PC-3 (cell line): ENCODE measurements at places on chromosomes 11 and 22. TPM values are rescaled to one million over a fixed set of nuclear protein-coding genes. Genes with fewer than 3 reads are reported as not detected.

The OR2AT4 gene
- not detected in 2 replicates for total RNA-seq

The DCDC1 gene
- total RNA-seq: 0.75 TPM in 1 of 2 replicates, not detected in the other

DNA sequence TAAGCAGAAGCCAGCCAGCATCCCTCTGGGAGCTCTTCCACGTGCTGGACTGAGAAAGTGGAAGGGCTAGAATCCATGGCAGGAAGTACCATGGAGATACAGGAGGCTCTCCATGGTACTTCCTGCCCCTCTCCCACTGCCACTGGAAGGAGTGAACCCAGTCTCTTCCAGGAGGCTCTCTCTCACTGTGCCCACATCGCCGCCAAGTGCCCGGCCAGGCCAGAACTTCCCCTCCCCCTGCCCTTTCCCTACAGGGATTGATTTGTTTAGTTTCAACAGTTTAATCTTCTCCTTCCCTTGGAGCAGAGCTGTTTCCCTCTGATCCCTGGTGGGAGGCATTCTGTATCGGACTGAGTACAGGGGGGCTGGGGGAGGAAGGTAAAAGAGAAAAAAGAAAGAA is 133.6 kb downstream of the DSCAML1 start:
- H3K27me3 ChIP-seq: peaks cover 100% of the 10 kb centered on the region
- no peak for DNase-seq

- peak; percentile 60 for DNase-seq
- H3K4me3 ChIP-seq: peak overlapping the region; percentile 42; the same call in 1 of the 2 replicates
- H3K27me3 ChIP-seq: no peaks in the 10 kb centered on the region
- H3K4me1 ChIP-seq: peaks cover 17% of the 10 kb centered on the region
- no peak overlapping the region for H3K27ac ChIP-seq
- H3K36me3 ChIP-seq: no peaks in the 10 kb centered on the region
These were observed 69.7 kb upstream of the BMAL1 start for GRCh38 chr11:13207665-13208594.

GRCh38 chr22:23826510-23827350 is 12.1 kb downstream of the DERL3 start:
- H3K36me3 ChIP-seq: peaks cover 10% of the 10 kb centered on the region; the same call in 1 of the 2 replicates
- DNase-seq: no peak
- no peak overlapping the region for H3K4me3 ChIP-seq

DNA sequence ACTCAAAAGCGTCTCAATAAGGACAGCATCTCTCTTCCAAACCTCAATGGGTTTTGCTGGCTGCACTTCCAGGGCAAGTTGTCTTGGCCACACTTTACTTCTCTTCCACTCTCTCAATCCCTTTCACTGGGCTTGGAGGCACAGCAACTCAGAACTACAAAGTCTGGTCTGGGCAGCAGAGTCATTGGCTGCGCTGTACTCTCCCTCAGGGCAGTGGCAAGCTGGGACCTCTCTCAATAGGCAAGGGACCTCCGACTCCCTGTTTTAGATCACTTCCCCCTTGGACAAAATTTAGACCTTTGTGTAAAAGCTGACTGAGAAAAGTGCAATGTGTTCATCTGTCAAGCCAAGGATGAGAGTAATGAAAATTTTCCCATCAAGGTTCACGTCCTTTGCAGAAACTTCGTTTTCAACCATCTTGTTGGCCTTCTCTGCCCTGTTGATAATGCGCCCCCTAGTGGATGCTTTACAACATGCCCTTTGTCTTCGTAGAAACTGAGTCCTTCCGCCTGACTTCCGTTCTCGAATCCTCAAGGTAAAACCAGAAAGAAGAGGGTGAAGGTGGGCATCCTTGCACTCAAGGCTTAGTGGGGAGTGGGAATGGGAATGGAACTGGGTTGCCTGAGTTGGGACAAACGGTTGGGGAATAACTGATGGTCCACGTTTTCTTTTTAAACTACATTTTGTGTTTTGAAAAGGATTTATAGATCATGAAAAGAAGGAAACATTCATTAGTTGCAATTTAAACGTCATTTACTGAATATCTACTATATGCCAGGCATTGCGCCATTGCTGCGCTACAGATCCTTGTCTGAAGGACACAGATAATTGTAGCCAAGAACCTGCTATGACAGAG is 99.1 kb downstream of the CD44 start:
- H3K27ac ChIP-seq: no peak overlapping the region
- peak; percentile 59 for DNase-seq
- H3K4me3 ChIP-seq: no peak overlapping the region
- H3K36me3 ChIP-seq: no peaks in the 10 kb centered on the region
- no peaks in the 10 kb centered on the region for H3K27me3 ChIP-seq

DNA sequence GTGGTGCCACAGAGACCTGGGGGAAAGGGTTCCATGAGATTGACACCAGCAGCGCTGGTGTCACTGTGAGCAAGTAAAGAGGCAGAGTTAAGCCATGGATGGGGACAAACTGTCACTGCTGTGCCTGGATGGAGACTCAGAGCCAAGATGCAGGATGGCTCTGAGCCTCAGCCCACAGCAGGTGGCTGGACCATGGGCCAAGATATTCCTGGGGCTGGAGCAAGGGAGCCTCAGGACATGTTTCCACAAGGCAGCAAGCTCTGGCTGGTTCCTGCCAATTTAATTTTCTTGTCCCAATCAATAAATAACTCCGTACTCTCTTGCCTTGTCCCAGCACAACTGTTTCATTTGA is 23.0 kb downstream of the MYO18B start:
- no peaks in the 10 kb centered on the region for H3K27me3 ChIP-seq
- H3K4me3 ChIP-seq: no peak overlapping the region
- no peak overlapping the region for H3K27ac ChIP-seq
- H3K36me3 ChIP-seq: no peaks in the 10 kb centered on the region

- H3K36me3 ChIP-seq: no peaks in the 10 kb centered on the region
- no peak for DNase-seq
- no peak overlapping the region for H3K27ac ChIP-seq
- H3K27me3 ChIP-seq: peaks cover 96% of the 10 kb centered on the region
These were observed 67.5 kb upstream of the NNMT start for GRCh38 chr11:114228435-114229411.

- H3K4me3 ChIP-seq: no peak overlapping the region
- peaks cover 5% of the 10 kb centered on the region for H3K4me1 ChIP-seq
These were observed 17.6 kb upstream of the PPFIA1 start for GRCh38 chr11:70252844-70253243.

- H3K36me3 ChIP-seq: no peaks in the 10 kb centered on the region
- no peaks in the 10 kb centered on the region for H3K27me3 ChIP-seq
- no peak overlapping the region for H3K4me3 ChIP-seq
- no peak overlapping the region for H3K27ac ChIP-seq
- peak; percentile 48 for DNase-seq
- peaks cover 5% of the 10 kb centered on the region; the same call in 1 of the 2 replicates for H3K4me1 ChIP-seq
These were observed 1419.8 kb upstream of the TENM4 start for GRCh38 chr11:80860632-80861031.

DNA sequence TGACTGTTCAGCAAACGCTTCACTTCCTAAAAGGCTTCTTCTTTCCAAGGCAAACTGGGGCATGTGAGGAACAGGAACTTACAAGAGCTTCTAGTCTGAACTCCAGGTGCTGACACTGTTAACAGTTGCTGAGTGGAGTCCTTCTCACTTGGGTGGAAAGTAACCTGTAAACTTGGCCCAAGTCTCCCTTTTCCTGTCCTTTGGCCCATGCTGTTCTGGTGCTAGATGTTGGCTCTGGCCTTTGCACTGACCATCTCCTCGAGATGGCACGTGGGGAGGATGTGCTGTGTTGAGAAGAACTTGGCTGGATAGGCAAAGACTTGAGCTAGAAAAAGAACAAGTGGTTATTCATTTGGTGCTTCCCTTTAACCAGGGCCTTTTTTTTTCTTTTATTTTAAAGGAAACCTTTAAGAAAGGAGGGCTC is 53.6 kb downstream of the PTPRJ start:
- H3K36me3 ChIP-seq: no peaks in the 10 kb centered on the region
- no peak for DNase-seq
- peaks cover 5% of the 10 kb centered on the region for H3K4me1 ChIP-seq
- no peaks in the 10 kb centered on the region for H3K27me3 ChIP-seq
